Bladder microvascular endothelial cell (primary cell): ENCODE measurements at places on chromosomes 2 and 18. TPM values are rescaled to one million over a fixed set of nuclear protein-coding genes. Genes with fewer than 3 reads are reported as not detected.

The SULT1C4 gene
- 7.6 and 82.8 TPM in 2 replicates for total RNA-seq

The RAB6D gene
- 0.19 TPM in 1 of 2 replicates, not detected in the other for total RNA-seq

The EFEMP1 gene
- 1,267 and 12,559 TPM in 2 replicates for total RNA-seq

The SERPINB4 gene
- total RNA-seq = 0.65 TPM in 1 of 2 replicates, not detected in the other

The KCTD18 gene
- 7.0 and 9.6 TPM in 2 replicates for total RNA-seq

The EVX2 gene
- not detected in 2 replicates for total RNA-seq
